ENCODE measurements at places on chromosomes 13 and 19. TPM values are rescaled to one million over a fixed set of nuclear protein-coding genes. Genes with fewer than 3 reads are reported as not detected.

GRCh38 chr19:16325161-16325527, 518 bp downstream of the KLF2 start:
- DNase-seq: peak; percentile 91

Gene FGF22
- total RNA-seq: 0.21 TPM

DNA sequence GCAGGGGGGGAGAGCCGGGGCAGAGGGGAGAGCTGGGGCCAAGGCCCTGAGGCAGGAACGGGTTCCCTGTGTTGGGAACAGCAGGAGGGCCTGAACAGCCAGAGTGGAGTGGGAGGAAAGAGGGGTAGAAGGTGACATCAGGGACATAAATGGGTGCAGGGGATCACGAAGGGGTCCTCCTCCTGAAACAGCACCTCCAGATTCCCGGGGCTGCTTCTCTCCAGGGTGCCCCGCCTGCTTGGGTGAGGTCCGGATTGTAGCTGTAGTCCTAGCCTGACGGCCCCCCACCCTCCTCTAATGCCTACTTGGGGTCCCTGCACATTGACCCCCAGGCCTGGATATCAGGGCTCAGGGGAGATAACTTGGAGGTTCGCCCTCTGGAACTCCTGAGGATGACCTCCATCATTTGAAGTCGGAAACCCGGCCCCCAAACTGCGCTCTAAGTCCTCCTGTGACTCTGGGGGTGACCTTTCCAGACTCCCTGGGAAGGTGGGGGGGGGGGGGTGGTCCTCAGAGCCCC, 473 bp upstream of the SCN1B start:
- DNase-seq: no peak

DNA sequence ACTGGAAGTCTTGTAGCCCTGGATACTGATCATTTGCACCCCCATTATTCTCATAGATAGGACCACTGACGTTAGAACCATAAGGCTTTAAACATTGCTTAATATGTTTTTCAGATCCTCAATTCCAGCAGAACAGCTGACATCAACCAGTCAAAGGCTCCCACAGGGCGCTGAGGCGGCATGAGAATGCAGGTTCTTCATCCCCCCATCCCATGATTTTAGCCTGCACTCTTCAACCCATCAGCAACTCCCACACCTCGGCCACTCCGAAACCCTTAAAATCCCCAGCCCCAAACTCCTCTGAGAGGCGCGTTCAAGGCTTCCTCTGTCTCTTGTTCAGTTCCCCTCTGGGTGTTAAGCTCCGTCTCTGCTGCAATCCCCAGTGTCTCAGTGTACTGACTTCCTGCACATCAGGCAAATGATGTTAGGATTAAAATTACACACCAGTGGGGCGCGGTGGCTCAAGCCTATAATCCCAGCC, 24.3 kb upstream of the LAMP1 start:
- DNase-seq: peak; percentile 53

Gene VAV1
- total RNA-seq: 51.3 TPM

GRCh38 chr13:71417205-71417604, 449.8 kb downstream of the DACH1 start:
- no peak for DNase-seq

Gene C1QTNF9B
- total RNA-seq: not detected

- peak; percentile 76 for DNase-seq
These were observed at the start of gene BCAM for GRCh38 chr19:44808463-44809371. Gene BCAM, plus strand, starts transcription at chr19:44809103. Its CDS starts 22 bp downstream, at chr19:44809125.

DNA sequence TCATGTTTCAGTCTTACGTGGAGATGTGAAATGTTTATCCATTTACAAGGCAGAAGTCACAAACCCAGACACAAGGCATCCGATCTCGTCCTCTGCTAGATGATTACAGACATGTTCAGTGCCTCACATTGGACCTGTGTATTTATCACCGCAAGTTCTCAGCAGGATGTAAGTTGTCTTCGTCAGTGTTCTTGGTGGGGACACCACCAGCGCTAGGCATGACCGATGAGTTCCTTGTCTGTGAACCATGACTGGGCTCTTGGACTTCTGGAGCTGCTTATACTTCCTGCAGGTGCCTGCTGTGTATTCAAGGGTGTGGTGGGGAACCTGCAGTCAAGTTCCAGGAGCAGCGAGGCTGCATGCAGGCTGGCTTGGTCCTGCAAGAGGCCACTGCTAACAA, 105.4 kb downstream of the URI1 start:
- no peak for DNase-seq

DNA sequence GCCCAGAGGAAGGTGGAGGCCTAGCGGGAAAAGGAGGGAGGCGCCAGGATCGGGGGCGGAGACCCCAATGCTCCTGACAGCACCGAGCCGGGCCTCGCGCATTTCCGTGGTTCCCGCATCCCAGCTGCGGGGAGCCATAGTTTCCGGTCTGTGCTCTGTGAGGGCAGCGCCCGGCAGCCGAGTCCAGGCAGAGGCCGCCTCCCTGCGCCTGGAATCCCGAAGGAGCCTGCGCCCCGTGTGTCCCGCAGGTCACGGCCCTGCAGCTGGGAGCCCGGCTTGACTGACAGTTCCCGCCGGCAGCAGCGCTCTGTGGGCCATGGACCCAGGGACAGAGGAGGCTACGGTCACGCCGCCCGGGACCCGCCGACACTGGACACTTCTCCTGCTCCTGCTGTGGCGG, 74.6 kb upstream of the C13orf46 start:
- no peak for DNase-seq

Gene ETV2
- total RNA-seq: 1.0 TPM

Gene GRK1
- total RNA-seq: 0.21 TPM

DNA sequence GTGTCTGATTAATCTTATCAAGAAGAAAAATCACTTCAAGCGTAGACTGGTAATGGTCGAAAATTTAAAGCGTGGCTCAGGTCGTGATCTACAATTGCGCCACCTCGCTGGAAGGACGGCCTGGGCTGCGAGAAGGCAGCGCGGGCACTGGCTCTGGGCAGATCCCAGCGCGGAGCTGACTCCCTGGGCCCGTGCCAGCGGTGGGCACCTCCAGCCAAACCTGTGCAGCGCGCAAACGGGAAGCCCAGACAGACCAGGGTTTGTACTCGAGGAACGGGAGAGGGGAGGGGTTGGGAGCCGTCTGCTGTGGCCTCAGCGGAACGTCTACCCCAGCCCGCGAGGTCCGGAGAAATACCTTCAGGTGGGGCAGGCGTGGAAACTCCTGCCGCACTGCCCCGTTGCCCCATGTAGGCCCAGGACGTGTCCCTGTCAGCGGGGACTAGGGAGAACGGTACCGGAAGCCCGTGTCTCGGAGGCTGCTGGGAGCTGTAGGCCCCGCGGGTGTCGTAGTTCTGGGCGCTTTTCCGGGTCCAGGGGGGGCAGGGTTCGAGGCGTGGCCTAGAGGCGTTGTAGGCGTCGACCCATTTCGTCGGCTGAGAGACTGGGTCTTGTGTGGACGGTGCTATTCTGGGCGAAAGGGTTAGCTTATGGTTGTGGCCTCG, 21.1 kb downstream of the ZNF274 start:
- DNase-seq: no peak

DNA sequence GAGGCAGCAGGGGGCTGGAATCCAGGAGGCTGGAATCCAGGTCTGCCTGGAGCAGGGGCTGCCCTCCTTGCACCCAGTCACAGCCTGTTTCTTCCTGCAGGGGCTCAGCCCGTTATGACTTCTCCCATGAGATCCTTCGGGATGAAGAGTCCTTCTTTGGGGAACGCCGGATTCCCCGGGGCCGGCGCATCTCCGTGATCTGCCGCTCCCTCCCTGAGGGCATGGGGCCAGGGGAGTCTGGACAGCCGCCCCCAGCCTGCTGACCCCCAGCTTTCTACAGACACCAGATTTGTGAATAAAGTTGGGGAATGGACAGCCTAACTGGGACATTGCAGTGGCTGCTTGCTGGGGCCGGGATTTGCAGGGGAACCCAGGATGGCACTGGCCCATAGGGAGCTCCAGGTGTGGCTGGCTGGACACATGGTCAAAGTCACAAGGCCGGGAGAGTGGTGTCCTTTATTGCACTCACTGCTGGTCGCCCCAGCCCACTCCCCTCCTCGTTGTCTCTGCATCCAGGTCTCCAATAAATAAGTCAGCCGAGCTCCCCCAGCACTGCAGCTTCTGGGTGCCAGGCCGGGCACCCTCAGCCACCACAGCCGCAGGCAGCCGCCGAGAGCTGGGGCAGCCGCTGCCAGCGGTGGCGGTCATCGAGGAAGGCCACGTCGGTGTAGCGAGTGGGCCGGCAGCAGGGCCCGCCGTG, 872 bp downstream of the PSPN start:
- DNase-seq: no peak

Gene PLK5
- not detected for total RNA-seq

GRCh38 chr19:8240274-8241229, 31.4 kb downstream of the CERS4 start:
- peak; percentile 92 for DNase-seq

DNA sequence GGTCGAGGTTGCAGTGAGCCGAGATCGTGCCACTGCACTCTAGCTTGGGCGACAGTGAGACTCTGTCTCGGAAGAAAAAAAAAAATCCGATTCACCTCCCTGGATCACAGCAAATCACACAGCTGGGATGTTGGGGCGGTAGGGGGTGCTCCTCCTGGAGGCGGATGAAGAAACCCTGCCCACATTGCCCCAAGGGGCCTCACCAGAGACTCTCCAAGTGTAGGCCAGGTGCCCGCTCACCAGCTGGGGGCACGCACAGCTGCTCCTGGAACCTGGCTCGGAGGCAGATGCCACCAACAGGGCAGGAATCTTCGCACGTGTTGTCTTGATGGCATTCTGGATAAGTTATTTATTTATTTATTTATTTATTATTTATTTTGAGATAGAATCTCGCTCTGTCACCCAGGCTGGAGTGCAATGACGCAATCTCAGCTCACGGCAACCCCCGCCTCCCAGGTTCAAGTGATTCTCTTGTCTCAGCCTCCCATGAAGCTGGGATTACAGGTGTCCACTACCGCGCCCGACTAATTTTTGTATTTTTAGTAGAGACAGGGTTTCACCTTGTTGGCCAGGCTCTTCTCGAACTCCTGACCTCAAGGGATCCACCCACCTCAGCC, 3.1 kb downstream of the UQCR11 start:
- no peak for DNase-seq

DNA sequence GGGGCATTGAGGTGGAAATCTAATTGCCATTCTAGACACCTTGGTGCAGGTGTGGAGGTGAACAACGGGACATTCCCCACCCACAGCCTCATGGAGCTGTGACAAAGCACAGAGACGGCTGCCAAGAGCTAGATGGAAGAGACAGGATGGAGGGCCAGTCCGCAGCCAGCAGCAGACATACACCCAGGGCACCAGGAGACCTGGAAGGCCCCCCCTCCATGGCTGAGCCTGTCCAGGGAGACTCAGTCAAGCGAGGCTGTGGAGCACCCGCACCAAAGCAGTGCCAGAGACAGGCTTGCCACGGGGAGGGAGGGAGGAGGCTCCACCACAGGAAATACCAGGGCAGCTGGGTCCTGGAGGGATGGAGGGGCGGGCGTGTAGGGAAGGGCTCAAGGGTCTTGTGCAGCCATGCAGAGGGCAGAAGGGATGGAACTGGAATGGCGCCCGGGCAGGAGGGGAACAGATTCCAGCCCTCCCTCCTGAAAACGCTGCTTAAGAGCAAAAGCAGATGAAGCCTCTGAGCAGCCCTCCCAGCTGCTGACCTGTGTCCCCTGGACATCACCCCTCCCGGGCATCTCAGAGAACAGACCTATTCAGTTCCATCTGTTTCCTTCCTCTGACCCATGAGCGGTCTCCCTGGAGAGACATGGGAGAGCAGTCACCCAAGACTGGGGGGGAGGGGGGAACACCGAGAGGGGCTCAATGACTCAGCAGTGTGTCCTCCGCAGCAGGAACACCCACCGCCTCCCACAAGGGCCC, 14.4 kb downstream of the EPS15L1 start:
- peak; percentile 41 for DNase-seq

Gene ZNF442
- total RNA-seq: 3.2 TPM

GRCh38 chr13:45479661-45480060, 14.9 kb downstream of the COG3 start:
- no peak for DNase-seq

Gene RYR1
- total RNA-seq: 3.9 TPM

Gene SYT5
- total RNA-seq: not detected

- DNase-seq: no peak
These were observed 13.6 kb upstream of the GALP start for GRCh38 chr19:56162258-56162657.

Gene DIRAS1
- total RNA-seq: 0.71 TPM

- DNase-seq: no peak
These were observed 292.7 kb downstream of the SUCLA2 start for GRCh38 chr13:47708386-47708785.

- DNase-seq: peak; percentile 89
These were observed 64.1 kb downstream of the ZNF429 start for GRCh38 chr19:21569494-21569865.

GRCh38 chr13:40047322-40047771, 391.9 kb downstream of the COG6 start:
- DNase-seq: no peak

GRCh38 chr13:111406636-111407035, 86.2 kb downstream of the TEX29 start:
- DNase-seq: no peak

DNA sequence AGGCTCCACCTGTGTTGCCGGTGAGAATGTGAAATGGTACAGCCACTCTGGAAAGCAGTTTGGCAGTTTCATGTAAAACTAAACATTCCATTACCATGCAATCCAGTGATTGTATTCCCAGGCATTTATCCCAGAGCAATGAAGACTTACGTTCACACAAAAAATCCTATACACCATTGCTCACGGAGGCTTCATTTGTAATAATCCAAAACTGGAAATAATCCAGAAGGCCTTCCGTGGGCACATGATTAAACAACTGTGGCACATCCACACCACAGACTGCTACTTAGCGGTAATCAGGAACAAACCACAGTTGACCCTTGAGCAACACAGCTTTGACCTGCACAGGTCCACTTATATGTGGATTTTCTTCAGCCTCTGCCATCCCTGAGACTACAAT, 339.7 kb downstream of the MTUS2 start:
- DNase-seq: no peak

DNA sequence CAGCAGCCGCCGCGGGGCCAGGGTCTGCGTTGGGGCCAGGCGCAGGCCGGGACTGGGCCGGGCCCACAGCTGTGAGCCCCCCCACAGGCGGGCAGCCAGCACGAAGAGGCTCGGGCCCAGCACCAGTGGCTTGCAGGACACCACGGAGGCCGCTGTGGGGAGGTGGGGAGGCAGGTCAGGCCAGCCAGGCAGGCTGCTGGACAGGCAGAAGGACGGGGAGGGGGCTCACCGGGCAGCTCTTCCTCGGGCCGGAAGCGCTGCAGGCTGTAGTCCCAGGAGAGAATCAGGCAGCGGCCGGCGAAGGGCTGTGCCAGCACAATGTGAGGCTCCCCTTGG, 8.3 kb downstream of the LGI4 start:
- DNase-seq: no peak

DNA sequence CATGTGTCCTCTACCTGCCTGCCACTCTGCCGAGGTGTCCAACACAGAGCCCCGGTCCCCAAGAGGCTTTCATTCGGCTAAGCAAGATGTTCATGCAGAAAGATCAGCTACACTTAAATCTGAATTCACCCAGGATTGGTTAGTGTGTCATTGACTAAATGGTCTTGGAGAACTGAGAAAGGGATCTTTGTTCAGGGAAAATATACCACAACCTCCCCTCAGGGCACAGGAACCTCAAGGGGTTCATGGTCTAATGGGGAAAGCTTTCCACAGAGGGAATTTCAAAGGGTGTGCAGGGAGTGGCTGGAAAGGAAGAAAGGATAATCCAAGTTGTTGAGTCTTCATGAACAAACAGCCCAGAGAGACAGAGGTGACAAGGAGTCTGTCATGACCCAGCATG, 14.4 kb upstream of the POP4 start:
- no peak for DNase-seq

- DNase-seq: no peak
These were observed 5.8 kb downstream of the SPHK2 start for GRCh38 chr19:48624791-48625723.

Gene LIM2
- total RNA-seq: not detected
